ENCODE measurements at places on chromosomes 5 and 9.
A peak's percentile ranks its signal among the peaks of the same experiment; 100 is the strongest.

DNA sequence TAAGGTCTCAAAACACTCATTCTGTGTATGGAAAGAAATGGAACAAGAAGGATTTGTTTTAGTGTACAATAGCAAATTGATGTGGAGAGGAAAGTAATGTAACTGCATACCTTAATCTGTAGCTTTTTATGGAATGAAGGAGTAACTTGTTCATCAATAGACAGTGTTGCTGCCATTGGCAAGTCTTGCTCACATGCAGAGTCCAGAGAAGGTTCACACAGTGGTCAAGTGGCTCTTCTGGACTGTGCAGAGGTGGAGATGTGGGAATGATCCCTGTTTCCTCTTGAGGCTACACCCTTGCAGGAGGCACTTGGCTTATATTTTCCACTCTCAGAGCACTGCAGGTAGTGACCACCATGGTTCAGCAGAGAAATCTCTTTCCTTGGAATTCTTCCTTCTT lies 132.9 kb upstream of the ANKH start:
- DNase-seq: no peak

DNA sequence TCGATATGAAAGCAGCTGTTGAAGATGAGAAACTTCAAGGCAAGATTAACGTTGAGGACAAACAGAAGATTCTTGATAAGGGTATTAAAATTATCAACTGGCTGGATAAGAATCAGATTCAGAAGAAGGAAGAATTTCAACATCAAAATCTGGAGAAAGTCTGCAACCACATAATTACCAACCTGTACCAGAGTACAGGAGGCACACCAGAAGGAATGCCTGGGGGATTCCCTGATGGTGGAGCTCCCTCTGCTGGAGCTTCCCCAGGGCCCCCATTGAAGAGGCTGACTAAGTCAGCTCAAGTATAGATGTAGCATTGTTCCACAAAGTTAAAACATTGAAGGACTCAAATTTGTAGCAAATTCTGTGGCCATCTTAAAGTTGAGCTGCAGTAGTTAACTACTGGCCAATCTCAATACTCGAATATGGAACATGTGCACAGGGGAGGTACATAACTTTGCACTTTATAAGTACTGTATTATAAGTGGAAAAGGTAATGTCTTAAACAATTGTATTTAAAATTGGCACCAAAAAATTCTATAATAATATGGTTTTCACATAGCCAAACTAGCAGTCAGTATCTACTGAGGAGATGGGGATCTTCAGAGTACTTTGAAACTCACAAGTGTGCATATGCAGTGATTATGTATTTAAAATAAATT lies 237.5 kb downstream of the CHSY3 start:
- peak; percentile 26 for DNase-seq

GRCh38 chr5:65760504-65761275 lies 38.7 kb downstream of the NLN start:
- peak; percentile 31 for DNase-seq

DNA sequence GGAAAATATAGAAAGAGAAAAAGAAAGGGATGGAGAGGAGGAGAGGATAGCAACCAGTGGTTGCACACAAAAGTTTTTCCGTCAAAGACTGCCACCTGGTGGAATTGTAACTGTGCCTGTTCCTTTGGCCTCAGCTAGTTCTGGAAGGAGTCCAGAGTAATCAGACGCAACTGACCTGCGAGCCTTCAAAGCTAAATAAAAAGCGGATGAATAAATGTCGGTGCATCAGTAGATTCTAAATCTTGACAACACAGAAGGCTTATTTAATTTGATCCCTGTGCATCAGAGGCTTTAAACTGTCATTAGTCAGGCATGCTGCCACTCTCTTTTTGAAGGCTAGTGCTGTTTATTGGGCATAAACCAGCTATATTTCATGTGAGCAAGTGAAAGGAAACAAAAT lies 132.9 kb upstream of the ACO1 start:
- DNase-seq: peak; percentile 28

DNA sequence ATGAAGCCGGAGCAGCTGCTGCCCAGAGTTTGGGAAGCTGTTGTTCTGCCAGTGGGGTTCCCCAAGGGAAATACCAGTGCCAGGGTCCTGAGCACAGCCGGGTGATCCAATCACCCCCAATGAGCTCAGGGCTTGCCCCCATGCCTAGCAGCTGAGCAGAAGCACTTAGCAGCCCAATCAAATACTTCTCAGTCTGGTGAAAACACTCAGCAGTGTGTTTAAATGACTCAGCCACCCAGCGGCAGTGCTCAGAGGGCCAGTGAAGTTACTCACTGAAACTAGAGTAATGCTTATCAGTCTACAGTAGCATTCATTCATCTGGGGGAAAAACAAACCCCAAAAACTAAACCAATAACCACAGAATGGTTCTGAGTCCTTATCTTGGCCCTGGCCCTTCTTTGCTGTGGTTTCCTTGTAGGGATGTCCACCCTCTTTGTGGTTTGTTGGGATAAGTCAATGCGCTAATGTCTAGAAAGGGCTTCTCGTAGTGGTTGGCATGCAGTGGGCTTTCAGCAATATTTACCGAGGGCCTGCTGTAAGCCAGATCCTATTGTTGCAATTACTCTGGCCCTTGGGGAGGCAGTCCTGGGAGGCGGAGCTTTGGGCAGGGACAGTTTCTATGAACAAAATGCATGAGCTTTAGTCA lies 43.1 kb downstream of the LHX2 start:
- no peak for DNase-seq

- no peak for DNase-seq
These were observed 177.8 kb upstream of the MEF2C start for GRCh38 chr5:89060768-89061167.

DNA sequence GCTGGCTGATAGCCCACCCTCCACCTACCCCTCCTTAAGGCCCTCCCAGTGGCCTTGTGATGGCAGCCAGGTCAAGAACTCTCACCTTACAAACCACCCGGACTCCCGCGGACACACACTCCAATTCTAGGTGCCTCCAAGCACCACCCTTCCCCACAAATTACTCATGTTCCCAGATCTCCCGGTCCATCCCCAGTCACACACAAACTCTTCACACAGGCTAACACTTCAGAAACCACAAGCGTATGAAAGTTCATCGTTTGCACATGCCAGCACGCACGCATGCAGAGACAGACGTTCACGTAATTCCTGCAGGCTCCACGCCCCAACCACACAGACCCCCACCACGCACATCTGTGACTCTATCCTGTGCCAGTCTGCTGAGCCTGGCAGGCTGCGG lies 18.0 kb downstream of the NR5A1 start:
- DNase-seq: no peak

DNA sequence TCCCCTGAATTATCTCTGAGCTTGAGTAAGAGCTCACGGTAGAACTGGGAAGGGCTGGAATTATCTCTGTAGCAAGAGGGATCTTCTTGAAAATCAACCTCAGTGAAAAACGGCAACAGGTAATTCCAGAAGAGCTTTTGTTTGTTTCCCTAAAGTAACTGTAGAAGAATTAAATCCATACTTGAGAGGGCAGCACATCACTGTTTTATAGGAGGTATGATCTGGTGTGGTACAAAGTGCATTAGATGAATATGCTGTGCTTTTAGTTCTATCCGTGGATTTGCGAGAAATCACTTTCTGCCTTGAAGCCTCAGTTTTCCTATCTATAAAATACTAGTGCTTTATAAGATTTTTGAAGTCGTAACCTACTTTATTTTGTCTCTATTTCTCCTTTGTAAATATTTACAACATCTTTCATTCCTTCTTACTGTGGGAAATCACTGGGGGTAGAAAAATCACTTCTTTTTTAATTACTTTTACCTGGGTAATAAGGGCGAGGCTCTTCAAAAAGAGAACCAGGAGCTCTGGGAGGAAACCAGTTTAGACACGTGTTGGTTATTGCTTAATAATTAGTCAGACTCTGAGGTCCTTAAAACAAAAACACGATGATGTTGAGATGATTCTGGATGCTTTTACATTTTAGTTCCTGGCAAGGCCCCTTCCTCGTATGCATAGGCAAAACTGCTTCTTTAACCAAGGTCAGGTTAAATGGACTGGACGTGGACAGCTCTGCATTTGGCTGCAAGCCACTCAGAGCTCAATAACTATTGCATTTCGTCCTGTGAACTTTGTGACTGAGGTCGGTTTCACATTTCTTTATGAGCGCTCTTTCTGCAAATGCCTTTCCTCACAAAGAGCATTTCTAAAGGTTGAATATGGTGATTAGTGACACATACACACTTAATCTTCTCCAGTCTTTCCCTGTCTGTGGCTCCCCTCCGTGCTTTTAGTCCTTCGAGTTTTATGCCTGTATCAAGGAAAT lies 376.1 kb downstream of the BRINP1 start:
- DNase-seq: no peak

DNA sequence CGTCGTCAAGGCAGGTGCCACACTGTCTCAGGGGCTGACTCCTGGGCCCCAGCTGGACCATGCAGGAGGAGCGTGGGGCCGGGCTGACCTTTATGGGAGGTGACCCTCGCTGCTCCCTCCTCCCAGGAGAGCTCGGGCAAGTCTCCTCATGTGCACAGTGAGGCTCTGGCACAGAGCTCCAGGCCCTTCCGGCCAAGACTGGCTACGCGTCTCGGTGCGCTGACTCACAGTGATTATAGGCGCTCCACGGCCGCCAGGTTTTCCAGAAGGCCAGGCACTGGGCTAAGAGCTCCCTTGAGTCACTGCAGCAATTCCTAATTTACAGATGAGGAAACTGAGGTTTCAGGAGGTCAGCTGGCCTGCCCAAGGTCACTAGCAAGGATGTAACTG lies 47.4 kb downstream of the VAV2 start:
- no peak for DNase-seq

GRCh38 chr9:86405926-86406325 lies 51.7 kb upstream of the TUT7 start:
- DNase-seq: peak; percentile 6

DNA sequence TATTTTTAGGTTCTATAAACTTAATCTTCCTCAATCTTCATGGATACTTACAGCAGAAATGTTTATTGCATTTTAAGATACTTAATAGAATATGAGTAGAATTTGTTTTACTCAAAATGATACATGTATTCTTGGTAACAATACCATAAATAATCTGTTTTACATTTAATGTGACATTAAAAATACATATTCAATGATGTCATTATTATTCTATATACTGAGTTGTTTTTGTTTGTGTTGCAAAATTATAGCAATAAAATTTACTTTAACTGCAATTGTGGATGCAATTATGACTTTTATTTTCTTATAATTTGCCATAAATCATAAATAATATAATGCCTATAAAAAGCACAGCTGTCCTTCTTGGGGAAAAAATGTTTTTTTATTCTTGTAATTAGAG lies 275.9 kb upstream of the CCNG1 start:
- no peak for DNase-seq

DNA sequence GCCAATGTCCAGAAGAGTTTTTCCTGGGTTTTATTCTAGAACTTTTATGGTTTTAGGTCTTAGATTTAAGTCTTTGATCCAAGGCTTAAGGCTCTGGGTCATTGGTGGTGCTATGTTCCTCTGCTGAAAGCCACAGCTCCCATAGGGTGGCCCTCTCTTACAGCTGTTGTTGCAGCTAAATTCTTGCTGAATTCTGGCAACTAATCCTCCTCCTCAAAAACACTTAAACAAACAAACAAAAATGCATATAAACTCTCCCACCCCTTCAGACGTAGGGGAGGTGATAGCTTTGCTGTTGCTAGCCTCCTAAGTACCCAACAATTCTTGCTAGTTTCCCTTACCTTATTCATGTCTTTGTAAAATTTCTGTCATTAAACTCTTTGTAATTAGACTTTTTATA lies 30.2 kb downstream of the IQGAP2 start:
- DNase-seq: no peak

- no peak for DNase-seq
These were observed 31.7 kb upstream of the DAB2IP start for GRCh38 chr9:121619545-121620324.

- DNase-seq: no peak
These were observed 82.1 kb downstream of the SLIT3 start for GRCh38 chr5:169218861-169219260.

GRCh38 chr9:32843295-32843694 lies 60.0 kb downstream of the TMEM215 start:
- no peak for DNase-seq

DNA sequence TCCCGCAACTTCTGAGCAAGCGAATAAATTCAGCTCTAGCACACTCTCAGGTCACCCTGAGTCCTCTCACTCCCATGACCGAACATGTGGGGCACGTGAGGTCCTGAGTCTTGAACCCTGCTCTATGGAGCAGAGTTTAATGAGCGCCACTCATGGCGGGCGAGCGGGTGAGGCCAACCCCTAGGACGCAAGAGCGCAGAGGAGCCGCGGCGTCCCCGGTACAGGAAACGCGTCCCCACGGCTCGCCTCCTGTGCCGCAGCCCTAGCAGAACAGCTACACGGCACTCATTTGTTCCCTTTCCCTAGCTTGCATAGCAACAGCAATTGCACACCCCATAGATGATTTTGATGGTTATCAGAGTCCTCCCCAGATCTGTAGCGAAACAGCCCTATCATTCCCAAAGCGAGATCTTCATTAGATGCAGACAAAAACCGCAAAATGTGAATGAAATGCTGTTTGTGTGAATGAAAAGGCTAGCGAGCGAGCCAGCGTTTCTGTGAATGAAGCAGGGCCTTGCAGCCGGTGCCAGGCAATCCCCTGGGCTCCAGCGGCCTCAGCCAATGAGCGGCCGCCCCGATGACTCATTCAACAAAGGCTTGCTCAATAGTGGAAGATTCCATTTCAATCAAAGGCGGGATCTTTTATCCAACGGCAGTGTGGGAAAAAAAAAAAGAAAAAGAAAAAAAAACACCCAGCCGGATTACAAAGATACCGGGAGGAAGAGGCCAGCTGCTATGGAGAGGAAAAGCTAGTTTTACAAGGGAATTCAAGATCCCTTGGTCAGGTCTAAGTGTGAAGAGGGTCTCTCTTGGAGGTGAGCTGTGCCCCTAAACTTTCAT lies 1.5 kb upstream of the SHC3 start:
- DNase-seq: peak; percentile 41

DNA sequence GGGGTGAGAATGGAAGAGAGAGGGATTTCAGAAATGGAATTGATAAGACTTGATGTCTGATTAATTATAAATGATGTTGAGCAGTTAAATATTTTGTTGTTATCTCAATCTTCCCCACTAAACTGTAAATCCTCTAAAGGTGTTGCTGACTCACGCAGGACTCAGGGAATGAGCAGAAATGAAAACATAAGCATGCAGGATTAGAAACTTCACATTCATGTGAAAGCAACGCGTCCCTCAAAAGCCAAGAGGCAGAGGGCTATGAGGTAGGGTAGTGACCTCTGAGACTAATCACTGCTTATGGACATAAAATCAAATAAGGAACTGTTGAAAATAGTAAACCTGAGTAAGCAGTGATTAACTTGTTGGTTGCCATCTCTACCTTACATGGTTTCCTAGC lies 21.1 kb downstream of the ADAMTSL1 start:
- DNase-seq: no peak
